ENCODE measurements at places on chromosomes 7 and 10.

- no peak within 1 kb of the TSS for H3K4me3 ChIP-seq
- DNase-seq: peak; percentile 22
- no peak within 1 kb of the TSS for H3K27ac ChIP-seq
- no peaks in the 10 kb centered on the region for H3K36me3 ChIP-seq
Observed at GRCh38 chr7:41702635-41703371, at the start of gene INHBA. Gene INHBA, minus strand, starts transcription at chr7:41703090. Its CDS starts 2,716 bp downstream, at chr7:41700374.

GRCh38 chr10:59470570-59470969, 108.2 kb upstream of the FAM13C start:
- H3K36me3 ChIP-seq: no peaks in the 10 kb centered on the region
- H3K27ac ChIP-seq: no peak overlapping the region
- H3K27me3 ChIP-seq: no peaks in the 10 kb centered on the region
- H3K4me1 ChIP-seq: no peaks in the 10 kb centered on the region
- DNase-seq: no peak
- no peak overlapping the region for H3K4me3 ChIP-seq

DNA sequence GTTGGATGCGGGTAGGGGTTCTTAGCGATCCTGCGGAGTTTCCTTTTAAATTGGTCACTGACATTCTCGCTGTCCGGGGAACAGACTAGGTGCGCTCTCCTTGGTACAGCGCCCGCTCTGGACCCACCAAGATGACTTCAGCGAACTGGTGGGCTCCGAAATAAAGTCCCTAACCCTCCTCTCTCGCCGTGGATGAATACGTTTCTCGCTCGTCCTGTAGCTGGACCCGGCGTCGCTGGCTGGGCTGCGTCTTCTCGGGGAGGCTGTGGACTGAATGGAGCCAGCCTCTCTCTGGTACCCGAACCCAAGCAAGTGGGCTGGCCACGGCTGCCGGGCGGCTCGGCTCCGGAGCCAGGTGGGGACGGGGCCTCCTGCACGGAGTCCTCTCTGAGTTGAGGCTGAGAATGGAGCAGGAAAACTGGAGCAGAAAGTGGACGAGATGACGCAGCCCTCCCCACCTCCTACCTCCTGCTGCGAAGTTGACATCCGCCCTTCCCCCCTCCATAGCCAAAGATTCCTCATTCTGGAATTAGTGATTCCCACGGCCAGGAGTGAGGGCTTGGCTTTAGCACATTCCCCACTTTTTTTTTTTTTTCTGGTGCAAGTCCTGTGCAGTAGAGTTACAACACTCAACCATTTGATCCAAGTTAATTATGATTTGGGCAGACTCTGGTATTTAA, 1.5 kb downstream of the UNC5B start:
- no peak overlapping the region for H3K27ac ChIP-seq
- H3K4me3 ChIP-seq: peak overlapping the region; percentile 49
- peak; percentile 53 for DNase-seq
- peaks cover 9% of the 10 kb centered on the region for H3K4me1 ChIP-seq
- no peaks in the 10 kb centered on the region for H3K36me3 ChIP-seq

DNA sequence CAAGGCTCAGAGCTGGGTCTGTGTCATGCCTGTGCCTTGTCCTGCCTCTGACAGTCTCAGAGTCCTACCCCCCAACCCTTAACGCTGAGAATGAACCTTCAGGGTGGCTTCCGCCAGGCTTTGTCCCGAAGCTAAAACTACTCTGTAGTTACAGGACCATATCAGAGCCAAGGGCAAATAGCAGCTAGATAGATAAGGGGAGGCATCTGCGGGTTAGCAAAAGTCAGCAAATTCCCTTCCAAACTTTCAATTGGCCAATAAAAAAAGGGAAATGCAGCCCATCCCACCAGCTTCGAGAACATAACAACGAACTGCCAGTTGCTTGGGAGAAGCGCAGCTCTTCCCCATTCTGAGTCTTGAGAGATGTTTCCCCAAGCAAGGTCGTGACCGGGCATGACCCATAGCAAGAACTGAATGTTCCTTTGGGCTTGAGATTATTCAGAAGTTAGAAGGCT, 17.7 kb downstream of the CCL24 start:
- H3K36me3 ChIP-seq: no peaks in the 10 kb centered on the region
- peaks cover 30% of the 10 kb centered on the region for H3K4me1 ChIP-seq
- H3K4me3 ChIP-seq: no peak overlapping the region
- no peaks in the 10 kb centered on the region for H3K27me3 ChIP-seq
- H3K27ac ChIP-seq: peak overlapping the region; percentile 68

GRCh38 chr7:151941009-151941408, 15.2 kb upstream of the GALNTL5 start:
- no peaks in the 10 kb centered on the region for H3K36me3 ChIP-seq
- no peaks in the 10 kb centered on the region for H3K4me1 ChIP-seq
- H3K4me3 ChIP-seq: no peak overlapping the region
- H3K27ac ChIP-seq: no peak overlapping the region
- DNase-seq: no peak

DNA sequence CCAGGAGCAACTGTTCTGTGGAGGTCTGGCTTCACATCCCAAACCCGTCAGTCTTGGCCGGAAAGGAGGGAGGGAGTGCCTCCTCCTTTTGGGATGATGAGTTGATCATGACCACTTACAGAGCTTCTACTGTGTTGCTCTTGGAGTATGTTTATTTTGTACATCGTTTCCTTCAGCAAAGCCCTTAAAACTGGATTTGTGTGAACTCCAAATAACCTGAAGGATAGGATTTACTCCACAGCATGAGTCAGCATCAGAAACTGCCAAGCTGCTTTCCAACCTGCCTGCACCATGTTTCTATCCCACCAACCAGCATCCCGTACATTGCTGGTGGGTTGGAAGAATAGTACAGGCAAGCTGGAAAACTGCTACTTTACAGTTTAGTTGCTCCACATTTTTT, 3.5 kb downstream of the CCDC201 start:
- H3K27me3 ChIP-seq: no peaks in the 10 kb centered on the region
- H3K4me3 ChIP-seq: no peak overlapping the region
- no peaks in the 10 kb centered on the region for H3K36me3 ChIP-seq
- no peaks in the 10 kb centered on the region for H3K4me1 ChIP-seq
- H3K27ac ChIP-seq: no peak overlapping the region

- no peak overlapping the region for H3K27ac ChIP-seq
- no peak for DNase-seq
Observed at GRCh38 chr10:20771051-20771450, 126.1 kb downstream of the NEBL start.

DNA sequence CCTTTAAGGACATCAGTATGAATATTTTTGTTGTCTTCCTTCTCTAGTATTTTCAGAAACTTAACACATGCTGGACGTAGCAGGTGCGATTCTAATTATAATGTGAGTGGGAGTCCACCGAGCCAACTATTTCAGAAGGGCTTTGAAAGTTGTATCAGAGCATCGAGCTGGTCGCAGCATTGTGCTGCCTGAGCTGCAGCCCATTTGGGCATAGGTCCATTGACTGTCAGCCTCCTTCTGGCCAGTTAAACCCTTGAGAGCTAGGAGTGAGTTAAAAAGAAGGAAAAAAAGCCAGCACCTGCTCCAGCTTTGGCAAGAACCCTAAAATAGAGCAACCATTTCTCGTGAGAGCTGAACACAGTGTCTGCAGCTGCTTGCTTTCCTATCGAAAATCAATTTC, 47.8 kb downstream of the SLC35G1 start:
- no peak overlapping the region for H3K4me3 ChIP-seq
- H3K36me3 ChIP-seq: no peaks in the 10 kb centered on the region
- H3K27me3 ChIP-seq: no peaks in the 10 kb centered on the region
- H3K27ac ChIP-seq: no peak overlapping the region
- DNase-seq: no peak

- no peak overlapping the region for H3K27ac ChIP-seq
- no peaks in the 10 kb centered on the region for H3K36me3 ChIP-seq
- no peaks in the 10 kb centered on the region for H3K4me1 ChIP-seq
Observed at GRCh38 chr7:154371424-154371823, 319.2 kb downstream of the DPP6 start.

DNA sequence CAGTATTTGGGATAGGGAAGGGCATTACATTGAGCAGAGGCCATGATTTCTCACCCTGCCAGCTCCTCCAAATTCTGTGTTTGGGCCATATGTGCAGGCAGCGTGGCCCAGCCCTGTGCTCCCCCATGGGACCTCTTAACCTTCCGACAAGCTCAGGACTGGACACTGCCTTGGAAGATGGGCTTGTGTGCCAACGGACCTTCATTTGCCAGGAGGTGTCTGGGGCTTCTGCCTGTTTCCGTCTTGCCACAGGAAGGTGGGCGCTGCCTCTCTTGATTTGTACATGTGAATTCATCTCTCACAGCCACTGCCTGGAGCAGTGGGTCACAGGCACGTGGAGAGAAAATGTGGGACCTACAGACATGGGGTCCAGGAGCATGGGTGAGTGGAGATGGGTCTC, 272.6 kb downstream of the CCSER2 start:
- no peaks in the 10 kb centered on the region for H3K36me3 ChIP-seq
- no peak for DNase-seq
- H3K27me3 ChIP-seq: no peaks in the 10 kb centered on the region
- no peaks in the 10 kb centered on the region for H3K4me1 ChIP-seq
- H3K4me3 ChIP-seq: no peak overlapping the region
- no peak overlapping the region for H3K27ac ChIP-seq

- H3K27ac ChIP-seq: no peak overlapping the region
- DNase-seq: no peak
- H3K4me3 ChIP-seq: no peak overlapping the region
- no peaks in the 10 kb centered on the region for H3K27me3 ChIP-seq
- H3K36me3 ChIP-seq: no peaks in the 10 kb centered on the region
- H3K4me1 ChIP-seq: peaks cover 4% of the 10 kb centered on the region
Observed at GRCh38 chr10:103768345-103768744, 87.0 kb downstream of the SH3PXD2A start.

DNA sequence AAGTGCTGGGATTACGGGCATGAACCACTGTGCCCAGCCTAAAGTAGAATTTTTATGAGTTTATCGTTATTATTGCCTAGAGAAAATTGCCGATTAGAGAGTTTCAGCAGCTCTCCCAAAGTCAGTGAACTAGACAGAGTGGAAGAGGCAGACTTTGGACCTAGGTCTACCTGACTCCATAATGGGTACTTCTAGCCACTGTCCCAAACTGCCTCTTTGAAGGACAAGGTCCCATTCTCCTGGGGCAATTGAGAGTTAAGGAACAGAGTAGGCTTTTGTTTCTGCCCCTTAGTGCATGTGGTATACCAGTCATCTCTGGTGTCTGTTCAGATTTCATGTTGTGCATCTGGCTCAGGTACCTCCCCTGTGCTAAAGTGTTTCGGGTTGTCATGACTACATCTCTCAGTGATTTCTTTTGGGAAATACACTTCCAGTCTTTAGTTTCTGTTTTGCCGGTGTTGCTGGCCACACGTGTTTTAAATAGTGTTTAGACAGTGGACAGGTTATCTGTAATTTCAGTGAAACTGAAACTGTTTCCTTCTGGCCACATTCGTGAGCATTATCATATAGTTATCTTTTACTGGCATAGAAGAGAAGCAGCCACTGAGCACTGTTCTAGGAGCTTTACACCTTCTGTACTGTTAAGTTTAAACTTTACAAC, 4.7 kb downstream of the TMEM236 start:
- no peaks in the 10 kb centered on the region for H3K27me3 ChIP-seq
- H3K4me1 ChIP-seq: no peaks in the 10 kb centered on the region
- H3K4me3 ChIP-seq: no peak overlapping the region
- H3K27ac ChIP-seq: no peak overlapping the region
- no peaks in the 10 kb centered on the region for H3K36me3 ChIP-seq

GRCh38 chr10:103750836-103751235, 104.5 kb downstream of the SH3PXD2A start:
- H3K27ac ChIP-seq: no peak overlapping the region
- H3K27me3 ChIP-seq: no peaks in the 10 kb centered on the region
- H3K4me3 ChIP-seq: no peak overlapping the region
- peaks cover 7% of the 10 kb centered on the region for H3K4me1 ChIP-seq

- no peaks in the 10 kb centered on the region for H3K36me3 ChIP-seq
- H3K4me3 ChIP-seq: no peak overlapping the region
Observed at GRCh38 chr10:95303535-95303934, 12.7 kb upstream of the PDLIM1 start.

- peak overlapping the region; percentile 71 for H3K4me3 ChIP-seq
- H3K27me3 ChIP-seq: no peaks in the 10 kb centered on the region
- no peak for DNase-seq
- no peaks in the 10 kb centered on the region for H3K36me3 ChIP-seq
- H3K27ac ChIP-seq: peak overlapping the region; percentile 90
- H3K4me1 ChIP-seq: peaks cover 8% of the 10 kb centered on the region
Observed at GRCh38 chr7:32941681-32942414, 15.4 kb upstream of the FKBP9 start.

Measured in ovary (tissue), 10 donors.